MM.1S (cell line): ENCODE measurements at places on chromosomes 6 and 20.

GRCh38 chr6:91383207-91383606 lies 796.3 kb upstream of the MAP3K7 start:
- no peak for DNase-seq

DNA sequence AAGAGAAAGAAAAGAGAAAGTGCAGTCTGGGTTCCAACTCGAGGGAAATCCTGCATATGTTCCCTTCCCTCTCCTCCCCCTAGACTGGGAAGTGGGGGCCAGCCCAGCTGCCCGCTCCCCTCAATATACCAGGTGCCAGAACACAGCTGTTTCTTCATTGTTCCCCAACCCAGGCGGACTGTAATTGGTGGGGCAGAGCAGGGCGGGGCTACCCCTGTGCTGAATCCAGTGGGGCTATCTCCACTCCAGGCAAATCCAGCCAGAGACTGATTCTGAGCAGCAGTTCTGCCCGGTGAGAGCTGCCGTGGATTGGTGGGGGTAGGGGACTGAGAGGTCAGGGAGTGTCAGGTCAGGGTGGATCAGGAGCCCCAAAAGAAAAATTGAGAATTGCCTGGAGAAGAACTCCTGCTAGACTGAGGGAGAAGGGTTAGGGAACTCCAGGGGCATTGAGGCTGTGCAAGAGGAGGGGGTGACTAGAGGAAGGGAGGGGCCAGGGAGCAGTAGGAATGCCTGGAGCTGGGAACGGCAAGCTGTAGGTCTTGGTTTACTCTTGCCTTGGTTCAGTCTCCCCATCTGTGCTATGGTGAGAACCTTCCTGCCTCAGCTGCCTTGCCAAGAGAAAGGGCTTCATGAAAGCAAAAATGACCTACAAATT lies at the start of gene MYMX:
Gene MYMX (plus strand): TSS at position 250 of the 655 bp plus-strand sequence. CDS start 546 bp downstream, outside the sequence.
- DNase-seq = no peak

- no peak for DNase-seq
These were observed 11.8 kb downstream of the CPNE5 start for GRCh38 chr6:36827261-36828079.

- no peak for DNase-seq
These were observed 102.7 kb upstream of the MLIP start for GRCh38 chr6:54008589-54008988.

- no peak for DNase-seq
These were observed 815.7 kb downstream of the QKI start for GRCh38 chr6:164230259-164230658.

DNA sequence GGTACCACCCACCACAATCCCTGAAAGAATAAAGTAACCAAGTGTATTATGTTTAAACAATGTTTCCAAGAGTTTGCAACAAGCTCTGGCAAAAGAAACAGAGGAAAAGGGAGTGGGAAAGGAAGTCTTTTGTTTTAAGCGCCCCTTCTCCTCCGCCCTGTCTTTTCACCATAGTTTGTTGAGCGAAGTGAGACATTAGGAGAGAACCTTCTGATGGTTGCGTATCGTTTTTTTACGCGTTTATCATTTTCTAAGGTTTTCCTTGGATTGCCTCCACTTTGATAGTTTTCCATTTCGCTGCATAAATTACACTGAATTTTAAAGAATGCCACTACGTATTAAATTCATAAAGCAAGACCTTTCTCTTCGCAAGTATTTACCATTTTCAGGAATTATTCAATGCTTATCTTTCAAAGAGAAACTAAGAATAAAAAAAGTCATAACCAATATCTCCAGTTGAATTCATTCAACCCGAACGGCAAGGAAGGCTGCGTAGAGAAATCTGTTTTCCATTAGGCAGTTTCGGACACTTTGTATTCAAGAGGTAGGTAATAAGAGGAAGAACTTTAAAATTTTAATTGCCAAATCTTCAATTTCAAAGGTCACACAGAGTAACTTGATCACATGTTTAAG lies 920 bp upstream of the EPHA7 start:
- DNase-seq = no peak

- DNase-seq = no peak
These were observed 394.9 kb upstream of the FLRT3 start for GRCh38 chr20:14732343-14732742.

- no peak for DNase-seq
These were observed 117.7 kb downstream of the RPS12 start for GRCh38 chr6:132931936-132932514.

- DNase-seq = no peak
These were observed 373.8 kb upstream of the MMS22L start for GRCh38 chr6:97656706-97657350.

DNA sequence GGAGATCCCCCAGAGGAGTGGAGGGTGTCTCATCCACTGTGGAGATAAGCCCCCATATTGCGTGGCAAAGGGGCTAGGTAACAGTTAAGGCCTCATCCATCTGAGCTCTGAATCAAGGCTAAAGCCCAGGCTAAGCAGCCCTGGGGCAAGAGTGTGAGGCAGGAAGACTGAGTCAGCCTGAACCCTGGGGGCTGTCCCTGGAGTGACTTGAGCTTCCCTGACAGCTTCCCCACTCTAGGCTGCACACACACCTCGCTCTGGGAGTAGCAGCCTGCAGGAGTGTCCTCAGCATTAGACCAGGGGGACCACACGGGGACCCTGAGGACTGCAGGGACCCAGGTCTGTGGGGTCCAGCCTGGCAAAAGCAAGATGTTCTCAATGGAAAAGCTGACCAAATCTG lies 27.9 kb downstream of the UBD start:
- no peak for DNase-seq

GRCh38 chr6:157075549-157076450 lies 247.5 kb downstream of the TMEM242 start:
- no peak for DNase-seq

DNA sequence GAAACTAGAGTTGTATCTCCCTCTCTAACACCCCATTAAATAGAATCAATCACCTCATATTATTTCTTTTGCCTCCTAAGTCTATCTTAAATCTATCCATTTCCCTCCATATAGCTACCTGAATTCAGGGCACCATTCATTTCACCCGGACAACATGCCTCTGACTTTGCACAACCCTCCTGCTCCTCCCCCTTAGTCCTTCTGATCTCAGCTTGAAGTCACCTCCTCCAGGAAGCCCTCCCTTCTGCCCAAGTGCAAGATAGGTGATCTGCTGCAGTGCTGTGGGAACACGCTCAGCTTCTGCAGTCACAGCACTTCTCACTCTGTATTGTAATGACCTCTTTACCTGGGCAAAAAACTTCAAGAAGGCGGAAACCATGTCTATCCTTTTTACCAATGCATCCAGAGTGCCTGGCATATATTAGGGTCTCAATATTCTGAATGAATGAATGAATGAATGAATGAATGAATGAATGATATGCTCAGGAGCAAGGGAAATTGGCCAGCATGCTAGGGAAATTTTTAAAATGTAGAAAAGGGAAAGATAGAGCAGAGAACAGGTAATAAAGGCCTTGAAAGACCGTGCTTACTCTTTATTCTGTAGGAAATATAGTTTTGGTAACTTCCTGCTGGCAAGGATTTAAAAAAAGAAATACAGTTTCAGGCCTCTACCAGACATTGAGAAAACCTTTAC lies 41.7 kb downstream of the MBOAT1 start:
- DNase-seq = no peak

- no peak for DNase-seq
These were observed 49.9 kb downstream of the BMP5 start for GRCh38 chr6:55825402-55826051.

DNA sequence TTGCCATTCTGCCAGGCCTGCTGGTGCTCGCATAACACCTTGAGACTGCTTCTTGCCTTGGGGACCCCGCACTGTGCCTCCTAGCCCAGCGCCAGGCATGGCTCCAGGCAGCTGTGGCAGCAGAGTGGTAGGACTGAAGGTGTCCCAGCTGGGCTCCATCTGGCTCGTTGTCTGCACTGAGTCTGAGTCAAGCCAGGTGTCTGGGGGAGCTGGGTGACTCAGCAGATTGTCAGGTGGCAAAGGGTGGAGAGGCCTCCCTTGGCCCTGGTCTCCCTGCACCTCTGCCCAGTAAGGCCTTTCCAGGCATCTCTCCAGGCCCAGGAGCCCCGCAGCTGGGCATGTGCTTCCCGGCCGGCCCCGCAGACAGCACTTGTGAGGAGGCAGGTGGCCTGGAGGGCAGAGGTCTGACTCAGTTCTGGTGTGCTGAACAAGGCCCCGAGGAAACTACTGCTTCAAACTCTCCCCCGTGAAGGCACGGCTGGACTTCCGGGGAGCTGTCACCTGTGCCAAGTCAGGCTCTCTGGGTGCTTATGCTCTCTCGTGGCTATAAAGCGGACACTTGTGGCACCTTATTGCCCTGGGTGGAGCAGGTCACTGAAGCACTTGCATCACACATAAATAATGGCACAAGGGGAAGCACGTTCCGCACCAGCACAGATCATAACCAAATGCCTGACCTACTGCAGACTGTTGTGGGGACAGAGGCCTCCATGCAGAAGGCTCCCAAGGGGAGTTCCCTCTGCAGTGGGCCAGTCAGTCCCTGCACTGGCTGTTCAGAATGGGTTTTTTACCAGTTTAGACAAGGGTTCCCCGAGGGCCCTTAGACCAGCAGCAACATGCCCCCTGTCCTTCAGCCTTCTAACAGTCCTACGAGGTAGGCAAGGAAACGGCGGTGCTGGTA lies 27.5 kb downstream of the FOXC1 start:
- DNase-seq = no peak

GRCh38 chr6:17429383-17430061 lies 36.1 kb downstream of the CAP2 start:
- DNase-seq = no peak

GRCh38 chr20:50369225-50370035 lies 140.8 kb upstream of the PTPN1 start:
- DNase-seq = no peak

GRCh38 chr20:15327123-15327522 lies 989.7 kb upstream of the FLRT3 start:
- no peak for DNase-seq

GRCh38 chr6:104229057-104229456 lies 630.7 kb downstream of the HACE1 start:
- no peak for DNase-seq

- no peak for DNase-seq
These were observed 39.1 kb downstream of the FAM209B start for GRCh38 chr20:56572172-56572571.

DNA sequence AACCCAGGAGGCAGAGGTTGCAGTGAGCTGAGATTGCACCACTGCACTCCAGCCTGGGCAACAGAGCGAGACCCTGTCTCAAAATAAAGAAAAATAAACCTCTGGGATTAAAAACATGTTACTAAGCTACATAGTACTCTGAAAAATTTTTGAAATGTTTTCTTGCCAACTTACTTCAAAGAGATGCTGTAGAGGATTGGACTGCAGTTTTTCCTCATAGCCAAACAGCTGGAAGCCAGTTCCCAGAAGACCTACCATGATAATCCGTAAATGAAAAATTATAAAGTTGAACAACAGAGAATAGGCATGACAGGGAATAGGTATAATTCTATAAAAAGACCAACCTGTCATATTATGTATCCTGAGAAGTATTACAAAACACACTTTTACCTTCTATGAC lies 48.0 kb downstream of the RARS2 start:
- no peak for DNase-seq

DNA sequence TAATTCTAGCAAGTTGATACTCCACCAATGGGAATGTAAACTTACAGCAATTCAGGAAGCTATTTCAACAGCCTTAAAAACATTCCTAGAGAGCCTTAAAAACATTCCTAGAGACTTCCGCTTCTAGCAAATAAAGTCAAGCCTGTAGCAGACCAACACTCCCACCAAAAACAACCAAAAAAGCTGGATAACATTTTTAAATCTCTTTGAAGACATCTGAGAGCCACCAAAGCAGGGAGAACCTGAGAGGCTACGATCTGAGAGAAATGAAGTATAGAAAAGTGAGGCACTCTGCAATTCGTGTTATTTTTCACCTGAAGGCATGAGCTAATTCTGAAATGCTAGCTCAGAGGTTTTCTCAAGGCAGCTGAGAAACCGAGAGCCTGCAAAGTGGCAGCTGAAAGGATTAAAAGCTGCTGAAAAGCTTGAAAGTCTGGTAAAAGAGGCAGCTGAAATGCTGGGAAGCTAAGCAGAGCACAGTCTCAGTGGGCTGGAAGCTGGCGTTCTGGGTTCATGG lies 20.9 kb downstream of the GPR63 start:
- DNase-seq = peak; percentile 85

DNA sequence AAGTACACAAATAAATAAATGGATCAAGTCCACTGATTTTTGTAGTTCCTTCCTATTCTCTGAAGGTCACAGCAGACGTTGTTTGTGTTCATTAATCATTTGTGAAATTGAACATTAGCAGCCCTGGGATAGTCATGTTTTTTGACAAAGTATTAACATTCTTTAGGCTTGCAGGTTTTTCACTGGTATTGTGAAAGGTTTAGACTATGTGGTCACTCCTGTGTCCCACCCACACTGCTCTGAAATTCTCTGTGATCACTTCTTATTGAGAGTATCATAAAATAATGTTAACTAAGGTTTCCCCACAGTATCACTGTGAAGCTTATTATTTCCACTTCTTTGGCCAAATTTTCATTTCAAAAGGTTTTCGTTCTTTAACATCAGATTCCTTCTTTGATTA lies 3.5 kb downstream of the FAM83B start:
- DNase-seq = no peak

DNA sequence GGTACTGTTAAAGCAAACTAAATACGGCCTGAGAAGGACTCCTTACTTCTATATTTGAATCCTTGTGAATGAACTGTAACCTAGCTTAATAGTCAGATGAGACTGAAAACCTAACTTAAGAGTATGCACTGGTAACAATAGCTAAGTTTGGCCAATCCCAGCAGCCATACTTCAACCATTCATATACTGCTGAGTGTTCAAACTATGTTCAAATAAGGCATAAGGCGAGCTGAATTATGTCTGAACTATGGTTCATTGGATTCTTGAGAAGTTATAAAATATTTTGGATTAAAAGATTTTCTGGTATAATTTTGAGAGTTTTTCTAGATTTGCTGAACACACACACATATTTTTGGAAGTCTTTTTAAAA lies 2.2 kb downstream of the SMPDL3A start:
- DNase-seq = no peak

DNA sequence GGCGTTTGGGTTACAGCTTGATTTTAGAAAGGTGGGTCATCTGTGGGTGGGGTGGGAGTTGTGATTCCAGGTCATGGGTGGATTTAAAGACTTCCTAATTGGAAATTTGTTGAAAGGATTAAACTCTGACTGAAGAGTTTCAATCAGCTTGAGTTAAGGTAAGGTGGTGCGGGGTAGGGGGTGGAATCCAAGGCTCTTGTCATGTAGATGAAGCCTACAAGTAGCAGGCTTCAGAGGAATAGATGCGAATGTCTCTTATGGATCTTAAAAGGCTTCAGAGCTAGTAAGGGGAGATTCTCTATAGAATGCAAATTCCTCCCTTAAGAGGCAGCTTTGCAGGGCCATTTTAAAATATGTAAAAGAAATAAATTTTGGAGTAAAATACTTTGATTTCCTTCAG lies 645.3 kb downstream of the FRK start:
- no peak for DNase-seq

DNA sequence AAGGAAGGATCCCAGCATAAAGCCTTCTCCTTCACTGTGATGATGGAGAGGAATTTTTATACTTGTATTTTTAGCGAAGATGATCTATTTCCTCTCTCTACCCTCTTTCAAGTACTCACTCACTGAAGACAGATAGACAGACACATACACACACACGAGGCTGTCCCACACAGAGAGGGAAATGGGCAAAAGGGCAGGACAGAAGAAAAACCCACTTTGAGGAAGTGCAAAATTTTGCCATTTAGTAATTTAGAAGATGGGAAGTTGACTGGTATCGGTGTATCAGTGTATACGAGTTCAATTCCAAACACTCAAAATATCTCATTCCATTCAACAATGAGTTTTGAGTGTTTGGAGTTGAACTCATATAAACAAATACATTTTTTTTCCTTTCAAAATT lies 30.9 kb downstream of the HEBP2 start:
- no peak for DNase-seq
